ENCODE measurements at places on chromosomes 12 and 14. TPM values are rescaled to one million over a fixed set of nuclear protein-coding genes. Genes with fewer than 3 reads are reported as not detected.

The ATG101 gene
- total RNA-seq: 57.4 TPM

The PLEKHG7 gene
- total RNA-seq: not detected

The CELA1 gene
- total RNA-seq: not detected

The KRT75 gene
- 2.6 TPM for total RNA-seq

The VRTN gene
- total RNA-seq: not detected

The KERA gene
- total RNA-seq: not detected

The RIPK3 gene
- total RNA-seq: 5.4 TPM

The PELI2 gene
- 0.21 TPM for total RNA-seq

The SLC4A8 gene
- total RNA-seq: 0.28 TPM

The RIMBP2 gene
- total RNA-seq: not detected

The RTN1 gene
- total RNA-seq: not detected

The ESRRB gene
- total RNA-seq: 0.21 TPM

The ARL1 gene
- total RNA-seq: 45.4 TPM

The GPR162 gene
- total RNA-seq: 0.21 TPM

All from airway epithelial cell (primary cell).